ENCODE measurements at places on chromosomes 13 and 19. TPM values are rescaled to one million over a fixed set of nuclear protein-coding genes. Genes with fewer than 3 reads are reported as not detected.

- H3K4me1 ChIP-seq = peaks cover 12% of the 10 kb centered on the region
- no peak for DNase-seq
- no peaks in the 10 kb centered on the region for H3K27me3 ChIP-seq
- H3K36me3 ChIP-seq = peaks cover 14% of the 10 kb centered on the region
These were observed 21.2 kb upstream of the C13orf46 start for GRCh38 chr13:113995051-113995601.

DNA sequence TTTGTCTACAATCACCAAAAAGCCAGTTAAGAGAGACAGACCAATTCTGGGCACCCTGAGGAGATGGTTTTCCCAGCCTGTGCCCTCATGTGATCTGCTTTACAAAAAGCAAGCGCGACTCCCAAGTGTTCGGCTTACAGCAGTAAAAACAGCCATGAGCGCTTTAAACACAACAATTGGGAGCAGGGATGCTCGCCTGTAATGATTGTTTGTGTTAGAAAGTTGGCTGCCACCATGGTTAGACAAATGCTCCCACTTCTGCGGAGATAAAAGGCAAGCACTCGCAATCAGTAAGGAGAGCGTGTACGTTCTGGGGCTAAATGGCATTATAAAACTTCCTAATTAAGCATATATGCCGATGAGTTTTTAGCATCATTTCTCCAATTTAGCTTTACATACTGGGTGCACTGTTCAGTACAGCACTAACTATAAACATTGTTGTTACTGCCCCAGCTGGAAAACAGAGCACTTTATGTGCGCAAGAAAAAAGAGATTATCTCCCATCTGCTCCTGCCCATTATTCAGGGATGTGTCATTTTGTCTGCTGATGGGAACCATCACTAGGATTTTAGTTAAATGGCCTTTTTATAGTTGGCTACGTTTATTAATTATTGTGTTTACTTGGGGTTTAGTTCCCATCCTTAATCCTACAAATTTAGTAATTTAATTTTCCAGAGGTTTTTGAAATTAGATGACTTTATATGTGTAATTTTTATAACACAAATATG is 309.3 kb upstream of the MAB21L1 start:
- H3K36me3 ChIP-seq = no peaks in the 10 kb centered on the region
- H3K4me1 ChIP-seq = no peaks in the 10 kb centered on the region
- H3K27ac ChIP-seq = no peak overlapping the region

DNA sequence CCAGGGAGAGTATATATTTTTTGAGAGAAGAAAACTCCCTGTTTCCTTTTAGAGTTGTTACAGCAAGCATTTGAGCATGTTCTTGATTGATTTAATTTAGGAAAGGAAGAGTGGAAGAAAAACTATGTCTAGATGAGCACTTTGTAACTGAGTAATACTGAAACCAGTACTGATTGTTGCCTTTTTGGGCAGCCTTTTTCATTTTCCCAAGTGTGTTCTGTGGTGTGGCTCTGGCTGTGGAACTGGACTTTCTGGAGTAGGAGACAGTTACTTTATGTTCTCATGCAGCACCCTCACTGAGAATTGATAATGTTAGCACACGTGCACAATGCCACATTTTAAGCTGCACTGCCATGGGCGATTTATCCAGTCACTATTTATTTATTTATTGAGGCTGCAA is 211.5 kb downstream of the LMO7 start:
- DNase-seq = no peak
- H3K27me3 ChIP-seq = no peaks in the 10 kb centered on the region
- no peak overlapping the region for H3K4me3 ChIP-seq
- peaks cover 17% of the 10 kb centered on the region for H3K36me3 ChIP-seq

DNA sequence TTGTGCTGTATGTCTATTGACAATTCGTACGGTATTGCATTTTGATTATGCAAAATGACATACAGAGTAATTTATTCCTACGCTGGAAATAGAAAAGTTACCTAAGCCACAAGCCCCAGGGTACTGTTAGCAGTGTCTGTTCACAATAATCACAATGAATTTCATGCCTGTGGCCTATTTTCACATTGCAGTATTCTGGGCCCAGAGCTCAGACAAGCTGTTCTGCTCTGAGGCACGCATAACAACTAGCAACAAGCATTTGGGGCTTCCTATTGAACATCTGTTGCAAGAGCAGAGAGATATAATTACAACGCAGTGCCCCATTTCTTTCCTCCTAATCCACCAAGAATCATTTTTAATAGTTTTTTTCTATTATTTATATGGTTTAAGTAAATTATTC is 158.9 kb upstream of the SGCG start:
- H3K27ac ChIP-seq = no peak overlapping the region
- DNase-seq = no peak
- H3K27me3 ChIP-seq = no peaks in the 10 kb centered on the region
- no peaks in the 10 kb centered on the region for H3K4me1 ChIP-seq
- no peaks in the 10 kb centered on the region for H3K36me3 ChIP-seq

- no peak for DNase-seq
- no peaks in the 10 kb centered on the region for H3K27me3 ChIP-seq
- H3K27ac ChIP-seq = peak overlapping the region; percentile 85
- H3K4me1 ChIP-seq = peaks cover 70% of the 10 kb centered on the region
These were observed 157.5 kb downstream of the RGCC start for GRCh38 chr13:41614671-41615527.

DNA sequence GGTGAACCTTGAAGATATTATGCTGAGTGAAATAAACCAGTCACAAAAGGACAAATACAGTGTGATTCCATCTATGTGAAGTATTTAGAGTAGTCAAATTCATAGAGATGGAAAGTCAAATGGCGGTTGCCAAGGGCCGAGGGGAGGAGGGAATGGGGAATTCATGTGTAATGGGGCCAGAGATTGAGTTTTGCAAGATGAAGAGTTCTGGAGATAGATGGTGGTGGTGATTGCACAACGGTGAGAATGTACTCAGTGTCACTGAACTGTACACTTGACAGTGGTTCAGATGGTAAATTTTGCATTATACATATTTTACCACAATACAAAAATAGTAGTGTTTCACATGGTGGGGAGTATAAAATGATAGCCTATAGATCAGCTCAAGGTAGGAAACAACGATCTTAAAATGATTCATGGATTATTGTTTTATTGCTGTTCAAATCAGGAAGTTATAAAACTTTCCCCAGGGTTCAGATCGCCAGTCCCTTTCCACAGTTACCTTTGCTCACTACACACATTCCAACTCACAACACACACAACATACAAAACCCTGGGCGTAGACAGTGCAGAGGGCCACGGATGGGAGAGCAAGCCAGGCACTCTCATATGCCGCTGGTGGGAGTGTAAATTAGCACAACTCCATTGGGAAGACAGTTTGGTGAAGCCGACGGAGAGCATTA is 219.9 kb downstream of the ZIC5 start:
- no peaks in the 10 kb centered on the region for H3K36me3 ChIP-seq
- no peak overlapping the region for H3K27ac ChIP-seq
- H3K27me3 ChIP-seq = peaks cover 7% of the 10 kb centered on the region
- H3K4me1 ChIP-seq = no peaks in the 10 kb centered on the region

GRCh38 chr13:20904908-20905307 is 2.4 kb upstream of the XPO4 start:
- H3K27ac ChIP-seq = no peak overlapping the region
- DNase-seq = no peak
- peaks cover 2% of the 10 kb centered on the region for H3K4me1 ChIP-seq
- no peaks in the 10 kb centered on the region for H3K27me3 ChIP-seq

- H3K27ac ChIP-seq = no peak overlapping the region
- no peaks in the 10 kb centered on the region for H3K36me3 ChIP-seq
- no peaks in the 10 kb centered on the region for H3K27me3 ChIP-seq
- no peak overlapping the region for H3K4me3 ChIP-seq
- H3K4me1 ChIP-seq = no peaks in the 10 kb centered on the region
These were observed 17.1 kb upstream of the ZSCAN4 start for GRCh38 chr19:57651654-57651996.

DNA sequence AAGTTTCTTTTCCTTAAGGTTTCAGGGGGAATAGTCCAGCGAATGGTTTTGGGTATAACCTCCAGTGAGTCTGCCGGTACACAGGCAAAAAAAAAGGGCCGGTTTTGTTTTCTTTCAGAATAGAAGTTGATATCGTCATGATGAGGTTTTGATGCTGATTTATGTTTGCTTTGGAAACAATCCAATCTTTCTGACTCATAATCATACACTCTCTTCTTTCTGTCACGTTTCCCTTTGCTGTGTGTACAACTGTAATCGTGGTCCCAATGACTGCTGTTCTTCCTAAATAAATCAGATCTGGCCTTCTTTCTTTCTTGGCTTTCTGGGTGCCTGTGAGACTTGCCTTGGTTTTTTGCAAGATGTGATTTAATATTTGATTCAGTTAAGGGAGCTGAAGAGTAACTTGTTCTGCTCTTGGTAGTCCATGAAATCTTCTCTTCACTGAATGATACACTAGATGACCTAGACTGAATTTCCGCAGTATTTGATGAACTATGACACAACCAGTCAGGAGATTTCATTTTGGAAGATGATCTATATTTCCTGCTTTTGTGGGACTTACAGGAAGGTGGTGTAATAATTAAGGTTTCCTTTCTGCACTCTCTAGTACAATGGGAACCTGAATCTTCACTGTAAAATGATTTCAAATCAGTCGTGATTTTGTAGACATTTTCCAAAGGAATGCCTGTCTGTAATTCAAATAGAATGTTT is 34.9 kb upstream of the METTL21C start:
- peak; percentile 44 for DNase-seq
- no peaks in the 10 kb centered on the region for H3K36me3 ChIP-seq
- H3K27me3 ChIP-seq = no peaks in the 10 kb centered on the region

Gene POU2F2
- 7.6 TPM for total RNA-seq
